Lower leg skin (tissue), 4 donors: ENCODE measurements at places on chromosomes 2 and 18.

- DNase-seq = no peak
These were observed 216.4 kb downstream of the AGAP1 start for GRCh38 chr2:235709969-235710879.

DNA sequence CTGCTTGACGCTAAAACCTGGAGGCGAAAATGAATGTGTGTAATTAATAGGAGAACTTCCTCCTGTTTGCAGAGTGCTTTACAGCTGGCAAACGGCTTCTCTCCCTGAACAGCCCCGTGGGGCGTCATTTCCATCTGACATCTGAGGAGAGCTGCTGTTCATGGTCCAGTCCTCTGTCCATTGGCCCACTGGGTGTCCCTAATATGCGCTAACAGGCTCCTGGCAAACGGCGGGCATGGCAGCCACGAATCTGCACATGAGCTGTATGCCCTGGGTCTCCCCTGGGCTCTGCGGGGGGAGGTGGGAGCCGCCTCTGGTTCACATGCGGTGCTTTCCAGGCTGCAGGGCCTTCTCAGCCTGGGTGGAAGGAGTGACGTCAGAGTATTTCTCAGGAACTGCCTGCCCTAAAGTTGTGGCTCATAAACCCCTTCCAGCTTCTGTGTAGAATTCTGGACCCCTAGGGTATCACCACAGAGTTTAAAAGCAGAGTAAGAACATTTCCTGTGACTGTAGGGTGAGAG, 73.2 kb downstream of the LRRFIP1 start:
- DNase-seq = no peak

DNA sequence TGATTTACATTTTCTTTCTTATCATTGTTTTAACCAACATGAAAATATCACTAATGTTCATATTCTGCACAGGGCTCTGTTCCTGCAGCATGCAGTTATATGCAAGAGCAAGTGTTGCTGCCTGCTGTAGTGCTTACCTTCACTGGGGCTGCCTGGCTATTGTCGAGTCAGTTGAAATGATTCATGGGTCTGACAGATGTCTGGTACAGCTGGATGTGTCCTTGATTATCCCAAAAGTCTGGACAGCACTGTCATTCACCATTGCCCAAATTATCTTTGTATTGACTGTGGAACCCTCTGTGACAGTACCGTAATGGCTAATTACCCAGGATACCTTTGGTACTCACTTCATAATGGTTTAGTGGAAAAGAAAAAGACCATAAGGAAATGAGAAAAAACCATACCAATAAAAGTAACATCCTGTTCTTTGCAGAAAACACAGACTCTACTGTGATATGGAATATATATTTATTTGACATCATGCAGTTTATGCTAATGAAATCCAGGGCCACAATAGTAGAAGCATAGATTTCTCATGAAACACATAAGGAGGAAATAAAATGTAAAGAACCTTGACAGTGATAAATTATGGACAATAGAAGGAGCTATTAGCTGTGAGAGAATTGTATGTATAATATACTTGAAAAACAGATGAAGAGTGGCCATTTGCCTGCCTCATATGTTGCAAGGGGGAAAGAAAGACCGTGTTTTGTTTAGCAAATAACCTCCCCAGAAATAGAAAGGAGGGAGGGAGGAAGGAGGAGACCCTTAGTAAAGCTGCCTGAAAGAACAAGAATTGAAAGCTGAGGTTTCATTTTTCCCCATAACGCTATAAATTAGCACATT, 249.8 kb upstream of the ATP5MC3 start:
- DNase-seq = no peak

DNA sequence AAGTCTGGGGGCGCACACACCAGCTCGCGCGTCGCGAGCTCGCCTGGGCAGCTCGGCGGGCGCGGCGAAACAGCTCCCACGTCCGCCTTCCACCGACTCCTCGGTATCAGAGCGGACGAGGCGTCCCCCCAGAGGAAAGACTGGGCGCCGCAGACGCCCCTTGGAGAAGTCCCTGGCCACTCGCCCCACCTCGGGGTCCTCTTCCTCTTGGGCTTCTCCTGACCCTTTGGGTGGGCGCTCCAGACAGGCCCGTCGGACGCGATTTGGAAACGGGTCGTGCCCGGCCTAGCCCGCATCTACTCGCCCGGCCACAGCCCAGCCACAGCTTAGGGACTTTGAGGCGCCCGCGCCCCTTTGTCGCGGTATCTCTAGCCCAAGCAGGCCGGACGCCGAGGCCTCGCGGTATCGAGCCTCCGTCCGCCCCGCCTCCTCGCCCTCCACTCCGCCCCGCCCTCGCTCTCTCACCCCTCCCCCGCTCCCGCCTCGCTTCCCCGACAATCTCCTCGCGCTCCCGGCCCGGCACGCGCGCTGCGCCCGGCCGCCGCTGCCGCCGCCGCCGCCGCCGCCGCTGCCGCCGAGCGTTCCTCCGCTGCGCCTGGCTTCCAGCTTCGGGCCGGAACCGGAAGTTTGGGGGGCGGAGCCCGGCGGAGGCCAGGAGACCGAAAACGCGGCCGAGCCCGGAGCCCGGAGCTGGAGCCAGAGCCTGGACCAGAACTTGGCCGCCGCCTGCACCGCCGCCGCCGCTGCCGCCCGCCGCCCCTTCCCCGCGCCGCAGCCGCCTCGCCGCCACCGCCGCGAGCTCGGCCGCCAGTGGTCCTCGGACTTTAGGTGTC, 749 bp upstream of the ACVR2A start:
- DNase-seq = peak; percentile 98
